ENCODE measurements at places on chromosomes 16 and 17.

- DNase-seq: no peak
Observed at GRCh38 chr16:31221357-31222160, 4.6 kb upstream of the PYDC1 start.

DNA sequence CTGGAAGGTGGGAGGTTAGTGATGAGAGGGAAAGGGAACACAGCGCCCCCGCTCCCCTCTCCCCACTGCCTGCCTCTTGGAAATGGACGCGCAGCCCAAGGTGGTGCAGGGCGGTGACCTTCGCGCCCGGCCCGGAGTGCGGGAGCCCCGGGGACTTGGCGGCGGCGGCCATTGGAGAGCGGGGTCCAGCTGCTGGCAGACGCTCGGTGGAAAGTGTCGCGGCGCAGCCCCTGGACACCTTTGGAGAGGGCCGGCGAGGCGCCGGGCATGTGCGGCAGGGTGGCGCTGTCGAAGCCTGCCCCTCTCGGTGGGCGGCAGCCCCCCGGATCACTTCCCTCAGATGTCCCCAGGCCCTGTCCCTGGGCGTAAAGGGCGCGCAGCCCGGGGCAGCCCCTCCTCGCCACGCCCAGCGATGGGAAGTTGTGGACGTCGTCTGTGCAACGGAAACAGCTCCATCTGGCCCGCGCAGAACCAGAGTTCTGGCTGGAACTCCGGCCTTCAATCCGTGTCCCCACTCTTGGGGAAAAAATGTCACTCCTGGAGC is 16.7 kb downstream of the SALL1 start:
- no peak for DNase-seq

- DNase-seq: no peak
Observed at GRCh38 chr17:31252741-31253140, 44.3 kb downstream of the OMG start.

GRCh38 chr16:56297684-56298083 is 106.4 kb downstream of the GNAO1 start:
- no peak for DNase-seq

GRCh38 chr17:54085934-54086333 is 263.2 kb downstream of the KIF2B start:
- DNase-seq: no peak

DNA sequence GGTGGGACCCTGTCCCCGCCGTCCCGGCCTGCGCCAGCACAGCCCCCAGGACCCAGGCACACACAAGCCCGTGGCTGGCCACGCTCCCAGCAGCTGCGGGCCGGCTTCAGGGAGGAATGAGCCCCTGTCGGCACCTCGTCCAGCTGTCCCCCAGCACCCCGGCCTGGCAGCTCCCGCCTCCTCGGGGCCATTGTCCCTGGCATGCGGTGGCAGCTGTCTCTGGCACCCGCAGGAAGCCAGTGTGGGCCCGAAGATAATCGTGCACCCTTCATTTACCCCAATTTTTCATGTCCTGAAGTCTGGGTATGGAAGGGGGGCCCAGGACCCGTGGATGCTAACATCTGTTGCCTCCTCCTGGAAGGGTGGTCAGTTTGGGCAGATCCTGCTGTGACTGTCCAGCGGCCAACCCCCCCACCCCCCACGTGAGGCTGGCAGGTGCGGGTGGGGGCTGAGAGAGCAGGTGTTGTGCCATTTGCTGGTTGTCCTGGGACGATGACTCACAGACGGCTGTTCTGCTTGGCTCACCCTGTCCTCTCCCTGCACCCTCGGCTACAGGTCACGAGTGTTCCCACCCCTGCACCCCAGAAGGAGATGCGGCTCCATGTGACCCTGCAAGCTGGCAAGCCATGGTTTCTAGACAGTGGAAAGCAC is 4.0 kb upstream of the LMF1 start:
- DNase-seq: no peak

- DNase-seq: no peak
Observed at GRCh38 chr16:20129375-20129774, 55.7 kb upstream of the GPR139 start.

DNA sequence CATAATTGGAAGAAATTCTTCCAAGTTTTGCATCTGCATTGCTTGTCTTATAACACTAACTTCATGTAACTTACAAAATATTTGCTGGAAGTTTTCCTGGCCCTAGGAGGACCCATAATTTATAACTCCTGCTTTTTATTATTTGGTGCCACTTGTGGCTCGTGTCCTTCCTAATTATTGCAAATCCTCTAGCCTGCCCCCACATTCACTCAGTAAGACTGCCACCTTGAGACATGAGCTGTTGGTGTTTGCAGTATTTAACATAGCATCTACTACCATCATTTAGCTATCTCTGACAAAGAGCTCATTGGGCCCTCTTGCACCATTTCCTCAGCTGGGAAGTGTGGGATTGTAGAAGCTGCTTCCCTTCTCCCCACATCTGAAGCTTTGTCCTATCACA is 49.5 kb downstream of the FTO start:
- no peak for DNase-seq

- no peak for DNase-seq
Observed at GRCh38 chr17:3501344-3501743, 25.5 kb downstream of the ASPA start.

GRCh38 chr16:68319185-68319908 is 8.5 kb downstream of the PRMT7 start:
- DNase-seq: no peak

All from activated naive CD4-positive, alpha-beta T cell (primary cell).